ENCODE measurements at places on chromosomes 5 and 9.

- DNase-seq = no peak
Measured at GRCh38 chr5:34827588-34828506, 11.1 kb upstream of the TTC23L start.

- DNase-seq = no peak
Measured at GRCh38 chr5:171444582-171444981, 25.1 kb downstream of the FGF18 start.

DNA sequence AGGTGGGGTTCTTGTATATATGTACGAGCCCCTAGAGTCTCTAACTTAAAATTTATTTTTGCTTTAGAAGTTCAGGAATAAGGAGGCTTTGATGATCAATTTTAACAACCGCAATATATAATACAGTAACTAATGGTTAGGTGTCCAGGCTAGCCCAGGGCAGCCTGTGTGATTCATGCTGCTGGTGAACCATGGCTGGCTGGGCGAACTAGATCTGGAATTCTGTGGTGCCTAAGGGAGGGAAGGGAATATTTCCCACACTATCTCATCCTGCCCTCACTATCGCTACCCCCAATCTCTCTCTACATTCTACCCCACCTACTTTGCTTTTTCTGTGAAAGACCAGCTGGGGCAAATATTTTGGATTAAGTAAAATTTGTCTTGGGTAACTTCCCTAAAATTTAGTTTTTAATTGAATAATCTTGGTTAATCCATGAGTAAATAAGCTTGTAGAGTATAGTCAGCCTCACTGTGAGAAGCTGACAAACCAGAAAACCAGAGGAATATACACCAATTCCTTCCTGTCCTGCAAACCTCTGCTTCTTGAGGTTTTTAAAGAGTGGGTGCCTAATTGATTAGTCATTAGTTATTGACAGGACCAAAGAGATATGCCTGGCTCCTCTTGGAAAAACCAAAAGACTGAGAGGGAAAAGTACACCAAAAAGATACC lies 115.1 kb upstream of the CCDC152 start:
- DNase-seq = peak; percentile 45

DNA sequence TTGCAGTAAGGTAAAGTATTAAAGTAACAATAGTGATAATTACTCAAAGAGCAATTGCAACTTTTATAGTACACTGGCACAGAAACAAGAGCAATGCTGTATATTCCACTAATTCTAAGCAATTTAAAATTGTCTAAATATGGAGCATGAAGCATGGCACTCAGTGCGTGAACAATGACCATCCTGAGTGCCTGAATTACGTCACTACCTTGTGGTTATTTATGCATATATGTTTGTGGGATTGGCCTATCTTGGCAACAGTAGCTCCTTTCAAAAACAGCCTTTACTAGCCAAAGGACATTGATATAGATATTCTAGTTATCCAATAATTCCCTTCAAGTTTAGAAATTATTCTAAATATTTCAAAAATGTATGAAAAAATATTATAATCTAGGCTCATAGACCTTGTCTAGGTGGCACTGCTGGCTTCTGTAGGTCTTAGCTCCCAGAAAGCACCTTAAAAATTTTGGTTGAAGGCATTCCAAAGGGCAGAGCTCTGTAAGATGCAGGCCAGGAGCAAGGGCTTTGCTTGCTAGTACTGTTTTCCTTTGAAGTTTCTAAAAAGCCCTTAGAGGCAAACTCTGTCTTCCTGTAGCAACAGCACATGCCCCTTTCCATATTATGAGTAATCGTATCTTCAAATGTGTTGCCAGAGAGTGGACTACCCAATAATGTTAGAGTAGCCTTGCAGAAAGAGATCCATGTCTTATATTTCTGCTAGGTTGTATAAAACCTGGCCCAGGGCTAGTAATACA lies 719.3 kb downstream of the NR2F1-AS1 start:
- no peak for DNase-seq

- DNase-seq = no peak
Measured at GRCh38 chr5:170471551-170472178, 32.2 kb upstream of the KCNIP1 start.

DNA sequence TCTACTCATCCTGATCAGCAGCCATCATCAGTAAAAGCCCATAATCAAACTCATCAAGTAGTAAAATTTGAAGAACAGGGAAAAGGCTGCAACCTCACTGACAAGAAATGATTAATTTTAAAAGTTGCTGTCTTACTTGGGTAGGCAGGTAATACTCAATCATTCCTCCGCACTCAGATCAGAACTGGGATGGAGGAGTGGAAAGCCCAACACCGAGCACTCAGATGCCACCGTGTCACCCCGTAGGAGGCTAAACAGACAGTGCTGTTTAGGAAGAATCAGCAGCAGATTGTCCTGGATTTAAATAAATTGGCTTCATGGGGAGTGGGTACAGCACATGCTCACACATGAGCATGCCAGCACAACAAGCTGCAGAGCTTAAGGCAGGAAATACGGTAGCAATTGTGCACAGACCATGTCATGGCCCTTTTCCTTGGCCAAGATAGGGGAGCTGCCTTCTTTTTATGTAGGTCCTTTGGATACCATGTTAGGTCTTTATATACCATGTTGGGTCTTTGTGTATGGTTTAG lies 92.6 kb upstream of the CDH6 start:
- DNase-seq = no peak

- DNase-seq = no peak
Measured at GRCh38 chr9:124654431-124654830, 116.7 kb downstream of the NR6A1 start.

- no peak for DNase-seq
Measured at GRCh38 chr9:804026-804425, 37.5 kb upstream of the DMRT1 start.

- no peak for DNase-seq
Measured at GRCh38 chr5:124260921-124261515, 485.4 kb downstream of the ZNF608 start.

DNA sequence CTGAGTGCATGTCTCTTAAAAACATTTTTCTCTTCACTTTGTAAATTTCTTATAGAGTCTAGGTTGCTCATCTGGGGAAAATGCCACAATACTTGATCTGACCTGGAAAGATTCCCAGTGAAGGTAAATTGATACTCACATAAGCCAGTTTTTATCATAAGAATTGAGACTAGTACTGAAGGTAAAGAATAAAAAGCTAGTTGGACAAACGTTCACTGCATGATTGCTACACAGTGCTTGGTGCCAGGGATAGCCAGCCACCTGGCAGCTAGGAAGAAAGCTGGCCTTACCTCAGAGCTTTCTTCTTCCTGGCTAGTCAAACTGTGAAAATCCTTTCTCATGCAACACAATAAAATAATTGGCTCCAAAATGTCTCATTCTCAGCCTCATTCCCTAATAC lies 77.1 kb downstream of the MUSK start:
- no peak for DNase-seq

- DNase-seq = no peak
Measured at GRCh38 chr5:23977997-23978396, 470.6 kb downstream of the PRDM9 start.

GRCh38 chr9:125439434-125440272 lies 178.0 kb downstream of the GAPVD1 start:
- no peak for DNase-seq

DNA sequence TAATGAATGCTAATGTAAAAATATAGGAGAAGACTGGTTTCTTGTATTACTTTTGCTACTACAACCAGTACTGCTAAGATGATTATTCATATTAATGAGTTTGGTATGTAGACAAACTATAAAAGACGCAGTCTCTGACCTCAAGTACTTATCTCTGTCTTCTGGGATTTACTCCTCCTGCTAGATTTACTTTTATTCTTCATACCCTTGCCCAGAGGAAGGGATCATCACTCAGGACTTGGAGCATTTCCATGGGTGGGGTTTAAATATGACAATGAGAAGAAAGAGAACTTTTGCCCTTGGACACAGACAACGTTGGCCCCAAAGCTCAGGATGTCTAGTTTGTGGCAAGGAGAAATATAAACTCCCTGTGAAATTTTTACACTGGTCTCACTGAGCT lies 126.1 kb downstream of the BNC2 start:
- DNase-seq = no peak

- no peak for DNase-seq
Measured at GRCh38 chr9:97502984-97503861, 1.8 kb downstream of the TMOD1 start.

GRCh38 chr9:13491138-13491492 lies 211.6 kb upstream of the MPDZ start:
- no peak for DNase-seq

GRCh38 chr5:58927181-58927580 lies 344.3 kb downstream of the RAB3C start:
- DNase-seq = no peak

GRCh38 chr5:61362796-61363368 lies 30.8 kb downstream of the ZSWIM6 start:
- DNase-seq = no peak

- no peak for DNase-seq
Measured at GRCh38 chr9:76444322-76444929, 14.6 kb upstream of the GCNT1 start.

GRCh38 chr5:71601222-71602026 lies 14.3 kb downstream of the MCCC2 start:
- DNase-seq = peak; percentile 78

DNA sequence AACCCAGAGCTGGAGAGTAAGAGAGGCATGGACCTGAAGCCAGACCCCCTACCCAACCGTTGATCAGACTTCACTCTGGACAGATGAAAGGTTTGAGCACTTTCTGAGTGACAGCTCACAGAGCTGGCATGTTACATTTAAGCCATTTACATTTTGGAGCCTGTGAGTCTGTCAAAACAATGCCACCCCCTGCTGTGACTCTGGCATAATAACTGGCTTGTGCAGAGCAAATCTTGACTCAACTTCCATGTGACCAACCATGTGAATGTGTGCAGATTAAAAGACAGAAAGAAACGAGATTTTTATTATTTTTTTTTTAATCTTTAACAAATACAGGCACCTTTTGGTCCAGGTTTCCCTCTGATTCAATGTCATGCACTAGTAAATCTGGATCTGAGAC lies 48.5 kb downstream of the MFAP3 start:
- DNase-seq = no peak

GRCh38 chr5:122880749-122881148 lies 35.3 kb downstream of the SNX24 start:
- no peak for DNase-seq

- DNase-seq = no peak
Measured at GRCh38 chr9:68747043-68747533, 42.0 kb downstream of the PIP5K1B start.

DNA sequence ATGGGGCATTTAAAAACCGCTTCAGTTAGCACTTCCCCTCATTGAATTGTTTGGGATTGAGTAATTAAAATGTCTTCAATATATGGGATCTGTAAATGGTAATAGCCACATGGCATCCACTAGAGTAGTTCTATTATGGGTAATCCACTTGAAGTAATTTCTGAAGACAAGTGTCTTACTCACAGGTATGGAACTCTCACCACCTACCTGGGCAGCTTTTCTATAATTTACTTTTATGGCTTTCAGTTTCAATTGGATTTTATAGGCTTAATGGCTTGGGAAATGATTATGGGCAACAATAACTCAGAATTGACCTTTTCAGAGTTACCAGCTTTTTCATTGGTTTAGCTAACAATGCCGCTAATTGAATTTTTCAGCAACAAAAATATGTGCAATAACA lies 597.9 kb downstream of the PTPRD start:
- DNase-seq = no peak

GRCh38 chr5:17004441-17005106 lies 68.5 kb upstream of the MYO10 start:
- DNase-seq = no peak

- no peak for DNase-seq
Measured at GRCh38 chr5:80569961-80570786, at the start of gene ANKRD34B. Gene ANKRD34B (minus strand): TSS chr5:80570280. CDS start chr5:80560019, 10,261 bp downstream.

DNA sequence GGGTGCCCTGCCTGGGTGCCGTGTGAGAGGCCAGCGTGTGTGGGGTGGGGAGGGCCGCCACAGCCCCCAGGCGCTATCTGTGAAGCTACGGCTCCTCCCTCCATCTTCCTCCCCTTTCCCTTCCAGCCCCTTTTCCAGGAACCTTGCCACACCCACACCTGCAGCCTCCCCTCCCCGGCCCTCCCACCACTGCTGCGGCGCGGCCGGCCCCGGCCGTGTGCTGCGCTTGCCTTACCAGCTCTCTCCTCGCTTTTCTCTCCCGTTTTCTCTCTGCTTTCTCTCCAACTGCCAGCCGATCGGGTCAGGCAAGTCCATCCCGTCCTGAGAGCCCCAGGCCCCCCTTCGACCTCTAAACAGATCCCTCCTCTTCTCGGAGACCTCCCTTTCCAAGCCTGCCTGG lies 21.4 kb downstream of the GOLGA2 start:
- no peak for DNase-seq

GRCh38 chr5:66080664-66081063 lies 63.4 kb upstream of the SREK1 start:
- DNase-seq = no peak

DNA sequence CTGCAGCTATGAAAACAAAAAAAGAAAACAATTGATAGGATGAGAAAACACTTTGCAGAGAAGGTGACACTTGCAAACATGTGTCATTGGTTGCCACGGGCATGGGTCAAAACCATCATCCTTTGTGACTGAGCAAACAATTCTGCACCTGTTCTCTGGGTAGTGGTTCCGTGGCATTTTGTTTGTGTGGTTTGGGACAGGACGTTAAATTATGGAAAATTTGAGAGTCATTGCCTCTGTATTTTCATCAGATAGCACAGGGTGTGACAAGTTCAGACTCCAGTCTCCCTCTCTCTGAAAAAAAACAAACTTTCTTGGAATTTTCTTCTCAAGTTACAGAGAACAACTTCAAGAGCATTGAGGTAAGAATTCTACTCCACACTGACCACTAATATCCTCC lies 113.4 kb upstream of the HMHB1 start:
- DNase-seq = no peak

- no peak for DNase-seq
Measured at GRCh38 chr9:726005-726404, 115.5 kb upstream of the DMRT1 start.

DNA sequence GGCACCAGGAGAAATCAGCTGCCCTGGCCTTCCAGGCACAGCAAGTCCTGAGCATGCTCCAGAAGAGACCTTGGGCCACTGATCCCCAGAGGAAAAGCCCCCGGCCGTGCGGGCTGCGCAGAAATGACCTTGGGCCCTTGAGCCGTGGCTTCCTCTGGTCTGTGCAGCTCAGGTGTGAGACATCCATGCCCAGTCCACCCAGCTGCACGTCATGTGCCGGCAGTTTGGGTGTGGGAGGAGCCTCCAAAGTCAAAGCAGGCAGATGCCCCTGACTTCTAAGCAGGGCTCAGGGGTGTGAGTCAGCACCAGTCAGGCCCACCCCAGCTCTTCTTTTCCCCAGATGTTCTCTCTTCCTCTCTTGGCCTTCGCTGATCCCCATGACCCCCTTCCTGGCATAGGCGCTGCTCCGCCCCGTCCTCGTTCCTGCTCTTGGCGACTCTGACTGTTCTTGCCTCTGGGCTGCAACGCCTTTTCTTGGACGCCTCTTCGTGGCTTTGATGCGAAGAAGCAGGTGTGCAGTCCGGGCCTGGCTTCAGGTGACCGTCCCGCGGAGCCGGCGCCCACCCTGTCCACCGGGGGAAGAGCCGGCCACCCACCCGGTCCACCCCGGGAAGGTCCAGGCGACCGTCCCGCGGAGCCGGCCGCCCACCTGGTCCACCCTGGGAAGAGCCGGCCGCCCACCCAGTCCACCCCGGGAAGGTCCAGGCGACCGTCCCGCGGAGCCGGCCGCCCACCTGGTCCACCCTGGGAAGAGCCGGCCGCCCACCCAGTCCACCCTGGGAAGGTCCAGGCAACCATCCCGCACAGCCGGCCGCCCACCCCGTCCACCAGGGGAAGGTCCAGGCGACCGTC lies 5.9 kb upstream of the QSOX2 start:
- no peak for DNase-seq

Data from T1000 (cell line).